Activated CD4-positive, alpha-beta T cell treated with anti-CD3 and anti-CD28 coated beads, Interleukin-2, amount 10 ng/mL, durations not matched to agents 24 days and 14 days (primary cell): ENCODE measurements at places on chromosomes 13 and 19. TPM values are rescaled to one million over a fixed set of nuclear protein-coding genes. Genes with fewer than 3 reads are reported as not detected.
A peak's percentile ranks its signal among the peaks of the same experiment; 100 is the strongest.

DNA sequence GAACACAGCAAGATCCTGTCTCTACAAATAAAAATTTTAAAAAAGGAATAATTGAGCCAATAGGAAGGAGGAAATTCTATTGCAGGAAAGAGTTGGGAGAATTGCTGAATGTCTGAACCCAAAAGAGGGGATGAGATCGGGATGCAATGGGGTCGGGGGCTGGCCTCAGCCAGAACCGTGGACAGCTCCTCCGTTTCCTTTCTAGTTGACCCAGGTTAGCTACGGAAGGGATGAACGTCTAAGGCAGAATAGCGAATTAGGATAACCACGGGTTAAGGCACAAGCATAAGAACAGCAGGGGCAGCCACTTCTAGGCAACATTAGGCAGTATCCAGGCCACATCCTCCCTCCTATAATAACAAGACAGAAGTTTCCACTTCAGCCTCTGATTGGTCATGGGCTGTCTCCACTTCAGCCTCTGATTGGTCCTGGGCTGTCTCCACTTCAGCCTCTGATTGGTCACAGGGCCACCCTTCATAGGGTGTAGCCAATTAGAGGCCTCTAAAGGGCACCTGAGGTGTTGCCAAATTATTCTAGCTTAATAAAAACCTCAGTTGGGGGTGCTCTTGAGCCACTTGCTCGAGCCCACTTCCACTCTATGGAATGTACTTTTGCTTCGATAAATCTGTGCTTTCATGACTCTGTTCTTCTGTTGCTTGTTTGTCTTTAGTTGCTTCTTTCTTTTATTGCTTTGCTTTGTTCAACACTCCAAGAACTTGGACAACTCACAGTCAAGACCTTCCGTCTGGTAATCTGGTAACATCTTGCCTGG lies 24.9 kb upstream of the TPM4 start:
- peaks cover 19% of the 10 kb centered on the region for H3K27me3 ChIP-seq
- H3K4me1 ChIP-seq = peaks cover 10% of the 10 kb centered on the region
- H3K36me3 ChIP-seq = peaks cover 6% of the 10 kb centered on the region
- H3K27ac ChIP-seq = no peak overlapping the region

DNA sequence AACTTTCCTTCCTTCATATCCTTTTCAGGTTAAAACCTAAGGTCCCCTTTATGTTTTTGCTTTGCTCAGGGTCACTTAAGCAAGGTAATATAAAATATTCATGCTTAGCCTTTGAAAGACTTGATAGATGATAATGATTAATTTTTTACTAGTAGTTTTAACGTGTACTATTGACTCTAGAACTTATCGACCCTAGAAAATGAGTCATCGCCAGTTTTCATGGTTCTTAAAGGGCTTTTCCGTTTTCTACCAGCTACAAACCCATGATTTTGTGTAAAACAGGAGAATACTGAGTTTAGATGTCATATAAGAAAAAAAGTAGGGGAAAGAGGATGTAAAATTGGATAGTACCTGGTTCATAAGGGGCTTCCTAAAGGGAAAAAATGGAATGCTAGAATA lies 75.7 kb downstream of the DHRS12 start:
- no peak overlapping the region for H3K4me3 ChIP-seq
- peaks cover 14% of the 10 kb centered on the region for H3K36me3 ChIP-seq
- H3K27me3 ChIP-seq = no peaks in the 10 kb centered on the region
- DNase-seq = no peak
- H3K27ac ChIP-seq = no peak overlapping the region

GJB6 gene
- total RNA-seq = 0.91 and 1.2 TPM in 2 replicates

GRCh38 chr19:29299416-29300380 lies 86.7 kb upstream of the UQCRFS1 start:
- H3K36me3 ChIP-seq = no peaks in the 10 kb centered on the region
- H3K4me3 ChIP-seq = no peak overlapping the region
- H3K4me1 ChIP-seq = no peaks in the 10 kb centered on the region
- no peak for DNase-seq
- H3K27ac ChIP-seq = no peak overlapping the region

CYP2A6 gene
- not detected in 2 replicates for total RNA-seq

GRCh38 chr19:11737964-11738745 lies 591 bp downstream of the ZNF823 start:
- peak overlapping the region; percentile 96 for H3K4me3 ChIP-seq
- H3K4me1 ChIP-seq = peaks cover 17% of the 10 kb centered on the region
- peak overlapping the region; percentile 41 for H3K27ac ChIP-seq
- H3K27me3 ChIP-seq = peaks cover 8% of the 10 kb centered on the region
- H3K36me3 ChIP-seq = peaks cover 16% of the 10 kb centered on the region

- peaks cover 9% of the 10 kb centered on the region for H3K27me3 ChIP-seq
- H3K27ac ChIP-seq = no peak within 1 kb of the TSS
- H3K36me3 ChIP-seq = no peaks in the 10 kb centered on the region
Measured at GRCh38 chr19:4534836-4535658, at the start of gene PLIN5. Gene PLIN5 (minus strand): TSS chr19:4535224. CDS start chr19:4534074, 1,150 bp downstream.

MTMR6 gene
- total RNA-seq = 15.7 and 16.2 TPM in 2 replicates

GRCh38 chr13:52848455-52849195 lies at the start of gene PCDH8:
Gene PCDH8 (minus strand): TSS chr13:52848640. CDS start chr13:52848436, 204 bp downstream.
- peaks cover 65% of the 10 kb centered on the region for H3K27me3 ChIP-seq
- peaks cover 8% of the 10 kb centered on the region for H3K36me3 ChIP-seq
- H3K27ac ChIP-seq = peak within 1 kb of the TSS; percentile 58

GRCh38 chr13:111402441-111402840 lies 82.0 kb downstream of the TEX29 start:
- H3K27me3 ChIP-seq = no peaks in the 10 kb centered on the region
- H3K27ac ChIP-seq = no peak overlapping the region
- no peaks in the 10 kb centered on the region for H3K36me3 ChIP-seq
- no peak for DNase-seq
- H3K4me3 ChIP-seq = no peak overlapping the region

NCR1 gene
- total RNA-seq = not detected in 2 replicates

CEACAM21 gene
- 31.1 and 32.8 TPM in 2 replicates for total RNA-seq

OR7C1 gene
- total RNA-seq = not detected in 2 replicates

SELENOW gene
- 111 and 117 TPM in 2 replicates for total RNA-seq

DNA sequence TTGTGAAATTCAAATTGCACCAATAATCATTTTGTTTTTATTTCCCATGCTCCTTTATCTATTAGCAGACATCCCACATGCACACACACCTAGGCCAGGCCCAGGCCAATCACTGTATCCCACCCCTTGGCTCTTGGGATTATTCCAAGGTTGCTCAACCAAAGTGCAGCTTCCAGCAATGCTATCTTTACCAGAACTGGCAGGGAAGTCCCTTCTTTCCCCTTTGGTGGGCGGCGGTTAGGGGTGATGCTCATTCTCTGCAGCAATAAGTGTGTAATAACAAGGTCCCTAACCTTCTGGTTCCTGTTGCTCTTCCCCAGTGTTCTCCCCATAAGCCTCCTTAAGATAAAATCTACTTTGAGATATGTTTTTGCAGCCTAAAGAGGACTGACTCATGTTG lies 18.3 kb upstream of the KCTD12 start:
- H3K27ac ChIP-seq = no peak overlapping the region
- peaks cover 25% of the 10 kb centered on the region for H3K27me3 ChIP-seq
- no peak overlapping the region for H3K4me3 ChIP-seq
- H3K4me1 ChIP-seq = no peaks in the 10 kb centered on the region
- no peak for DNase-seq

CRX gene
- total RNA-seq = not detected in 2 replicates

CEACAM20 gene
- not detected in 2 replicates for total RNA-seq

NKG7 gene
- 363 and 379 TPM in 2 replicates for total RNA-seq

LSM7 gene
- total RNA-seq = 190 and 192 TPM in 2 replicates

EEF1AKMT1 gene
- 12.0 and 14.6 TPM in 2 replicates for total RNA-seq

- peaks cover 41% of the 10 kb centered on the region for H3K4me1 ChIP-seq
- H3K27me3 ChIP-seq = peaks cover 10% of the 10 kb centered on the region
- H3K4me3 ChIP-seq = peak overlapping the region; percentile 56
- DNase-seq = peak; percentile 80
- H3K36me3 ChIP-seq = peaks cover 48% of the 10 kb centered on the region
Measured at GRCh38 chr19:49932731-49933131, 3.4 kb upstream of the NUP62 start.
